ENCODE measurements at places on chromosomes 1 and 21.
A peak's percentile ranks its signal among the peaks of the same experiment; 100 is the strongest.

- no peak for DNase-seq
These were observed 32.8 kb upstream of the GBP5 start for GRCh38 chr1:89305493-89305892.

DNA sequence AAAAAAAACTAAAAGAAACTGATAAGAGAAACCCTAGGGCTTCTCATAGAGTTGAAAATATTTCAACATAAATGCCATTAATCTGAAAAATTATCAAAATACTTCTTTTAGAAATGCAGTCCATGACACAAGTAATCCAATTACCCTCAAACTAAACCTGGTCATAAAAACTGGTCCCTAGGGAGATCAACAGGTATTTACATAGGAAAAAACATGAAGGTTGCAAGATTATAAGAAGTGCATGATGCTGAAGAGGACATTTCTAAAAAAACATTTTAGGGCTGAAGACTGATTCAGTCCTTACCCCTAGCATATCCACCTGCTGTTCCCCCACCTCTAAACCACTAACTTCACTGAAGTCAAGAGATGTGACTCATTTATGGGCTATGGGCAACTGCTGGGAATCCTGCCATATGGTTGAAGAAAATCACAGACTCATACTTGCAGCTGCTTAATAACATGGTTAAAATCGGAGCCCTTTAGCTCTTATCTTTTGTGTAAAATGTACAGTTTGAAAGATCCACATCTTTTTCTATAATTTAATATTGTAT is 131.0 kb upstream of the RUNX1 start:
- no peak for DNase-seq

- DNase-seq, result peak; percentile 56
These were observed 149.4 kb upstream of the COL6A1 start for GRCh38 chr21:45831991-45832740.

DNA sequence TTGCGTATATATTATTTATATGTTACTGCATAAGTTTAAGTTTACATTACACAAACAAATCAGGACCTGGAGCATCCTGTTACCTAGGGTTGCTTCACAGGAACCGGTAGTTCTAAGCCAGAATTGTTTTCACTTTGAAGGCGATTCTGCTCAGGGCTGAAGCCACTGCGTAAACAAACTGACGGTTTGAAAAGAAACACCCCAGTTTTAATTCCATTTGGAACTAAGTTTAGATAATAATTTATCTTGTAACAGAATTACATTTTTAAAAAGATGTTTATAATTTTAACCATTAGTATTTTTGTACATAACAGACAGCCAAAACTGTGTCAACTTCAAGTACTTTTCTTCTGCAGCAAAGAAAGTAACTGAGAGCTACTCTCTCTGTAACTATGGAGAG is 282.1 kb upstream of the LYPLAL1 start:
- DNase-seq, result no peak

DNA sequence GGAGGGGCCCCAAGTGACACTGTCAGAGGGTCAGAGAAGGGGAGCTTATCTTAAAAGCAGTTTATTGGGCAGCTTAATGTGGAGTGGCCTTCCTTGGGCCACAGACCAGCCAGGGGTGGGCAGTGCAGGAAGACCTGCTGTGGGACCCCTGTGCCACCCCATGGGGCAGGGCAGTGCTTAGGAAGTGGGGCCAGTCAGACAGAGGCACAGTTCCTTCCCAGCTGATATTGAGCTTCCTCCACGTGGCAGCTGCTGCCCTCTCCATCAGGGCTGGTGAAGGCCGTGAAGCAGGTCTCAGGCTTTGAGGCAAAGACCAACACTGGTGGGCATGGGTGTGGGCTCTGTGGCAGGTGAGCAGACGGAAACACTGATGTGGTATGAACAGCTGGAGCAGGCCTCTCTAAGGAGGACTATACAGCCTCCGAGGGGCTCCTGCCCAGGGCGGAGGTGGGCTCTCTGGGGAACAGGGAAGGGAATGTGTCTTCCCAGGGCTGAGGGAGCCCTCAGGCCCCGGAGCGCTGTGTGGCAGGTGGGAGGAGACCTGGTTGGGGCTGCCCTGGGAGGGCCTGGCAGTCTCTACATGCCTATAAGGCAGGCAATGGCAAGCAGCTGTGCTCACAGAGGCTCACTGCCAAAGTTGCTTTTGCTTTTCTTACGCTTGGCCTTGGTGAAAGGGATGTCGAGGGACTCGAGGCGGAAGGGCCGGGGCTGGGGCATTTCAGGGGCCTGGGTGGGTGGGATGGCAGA is 3.0 kb upstream of the DDOST start:
- peak; percentile 17 for DNase-seq

DNA sequence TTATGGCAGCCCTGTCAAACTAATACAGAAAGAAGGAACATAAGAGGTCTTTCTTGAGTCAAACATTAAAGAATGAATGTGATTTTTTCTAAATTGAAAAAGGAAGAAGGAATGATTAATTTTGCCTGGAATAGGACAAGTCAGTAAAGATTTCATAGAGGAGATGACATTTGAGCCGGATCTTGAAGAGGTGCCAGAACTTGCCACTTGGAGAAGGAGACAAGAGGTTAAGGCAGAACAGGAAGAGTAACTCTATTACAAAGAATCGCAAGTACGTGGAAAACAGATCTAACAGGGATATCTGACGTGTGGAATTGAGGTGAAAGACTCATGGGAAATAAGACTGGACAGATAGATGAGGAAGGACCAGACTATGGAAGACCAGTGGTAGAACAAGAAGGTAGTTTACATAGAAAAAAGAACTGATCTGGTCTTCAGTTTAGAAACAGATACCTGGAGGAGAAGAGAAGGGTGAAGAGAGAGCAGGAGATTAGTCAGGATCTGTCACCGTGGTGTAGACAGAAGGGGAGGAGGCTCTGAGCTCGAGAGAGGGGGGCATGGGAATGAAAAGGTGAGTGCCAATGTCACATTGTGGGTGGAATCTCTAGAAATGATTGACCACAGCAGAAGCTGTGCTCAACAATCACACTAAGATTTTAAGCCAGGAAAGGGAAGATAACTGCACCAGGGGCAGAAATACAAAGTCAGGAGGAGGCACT is 32.5 kb downstream of the RHOU start:
- no peak for DNase-seq

GRCh38 chr1:151934048-151934493 is 24.8 kb upstream of the THEM4 start:
- no peak for DNase-seq

- no peak for DNase-seq
These were observed 119.3 kb upstream of the PLPPR5 start for GRCh38 chr1:99123936-99124335.

- peak; percentile 60 for DNase-seq
These were observed 6.3 kb downstream of the RABGAP1L start for GRCh38 chr1:174165471-174166137.

GRCh38 chr1:215835951-215836350 is 268.8 kb downstream of the KCTD3 start:
- no peak for DNase-seq

- DNase-seq, result no peak
These were observed 10.2 kb downstream of the MACF1 start for GRCh38 chr1:39214714-39214997.

DNA sequence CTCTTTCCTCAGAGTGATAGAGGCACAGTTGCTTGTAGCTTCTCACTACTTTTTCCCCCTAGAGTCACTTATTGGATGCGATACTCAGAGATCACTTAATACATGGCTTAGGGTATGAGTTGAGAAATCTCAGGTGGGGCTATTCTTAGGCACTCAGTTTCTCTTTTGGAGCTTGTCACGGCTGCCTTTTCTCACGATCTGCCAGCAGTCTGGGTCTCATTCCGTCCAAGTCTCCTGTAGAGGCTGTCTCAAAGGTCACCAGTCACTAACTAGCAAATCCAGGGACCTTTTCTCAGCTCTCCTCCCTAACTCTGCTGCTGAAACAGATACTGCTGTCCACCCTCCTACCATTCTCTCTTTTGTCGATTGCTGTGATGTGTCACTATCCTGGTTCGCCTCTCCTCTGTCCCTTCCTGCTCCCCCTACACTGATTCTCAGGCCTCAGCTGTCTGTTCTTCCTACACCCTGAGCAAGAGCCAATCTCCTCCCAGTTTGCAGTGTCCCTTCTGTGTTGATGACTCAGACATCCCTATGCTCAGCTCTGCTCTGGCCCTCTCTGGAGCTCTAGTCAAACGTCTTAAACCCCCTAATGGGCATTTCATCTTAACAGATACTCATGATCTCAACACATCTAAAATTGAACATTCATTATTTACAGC is 12.4 kb downstream of the ATP1A2 start:
- DNase-seq, result no peak

- DNase-seq, result no peak
These were observed 13.6 kb upstream of the GPX7 start for GRCh38 chr1:52588535-52588934.

DNA sequence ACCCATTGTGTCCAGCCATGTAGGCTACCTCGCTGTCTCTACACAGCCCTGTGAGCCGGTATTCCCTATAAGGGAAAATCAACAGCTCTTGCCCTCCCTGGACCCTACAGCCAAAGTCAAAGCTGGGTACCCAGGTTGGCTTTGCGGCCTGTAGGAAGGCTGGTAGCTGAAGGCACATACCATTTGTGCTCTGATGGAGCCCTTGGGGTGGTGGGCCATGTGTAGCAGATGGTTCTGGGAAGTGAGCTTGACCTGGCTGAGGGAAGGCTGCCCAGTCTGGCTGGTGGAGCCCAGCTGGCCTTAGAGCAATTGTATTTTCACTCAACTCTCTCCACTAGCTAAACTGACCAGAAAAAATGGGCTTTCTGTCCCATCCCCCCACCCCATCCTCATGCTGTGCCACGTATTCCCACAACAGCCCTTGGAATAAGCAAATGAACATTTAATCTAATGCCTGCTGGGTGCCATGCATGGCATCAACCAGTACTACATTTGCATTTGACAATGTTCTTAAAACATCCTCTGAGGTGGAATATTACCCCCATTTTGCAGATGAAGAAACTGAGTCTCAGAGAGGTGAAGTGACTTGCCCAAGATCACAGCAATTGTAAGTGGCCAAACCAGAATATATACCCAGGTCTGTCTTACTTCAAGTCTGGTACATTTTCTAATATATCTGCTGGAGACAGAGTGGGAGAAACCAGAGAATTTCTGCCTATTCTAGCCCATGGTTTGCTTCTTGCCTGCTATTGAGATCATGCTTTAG is 56.8 kb downstream of the NDUFS5 start:
- no peak for DNase-seq
